ENCODE measurements at places on chromosomes 16 and 17.

GRCh38 chr17:48825446-48826381 lies 5.1 kb upstream of the CALCOCO2 start:
- no peak for DNase-seq

DNA sequence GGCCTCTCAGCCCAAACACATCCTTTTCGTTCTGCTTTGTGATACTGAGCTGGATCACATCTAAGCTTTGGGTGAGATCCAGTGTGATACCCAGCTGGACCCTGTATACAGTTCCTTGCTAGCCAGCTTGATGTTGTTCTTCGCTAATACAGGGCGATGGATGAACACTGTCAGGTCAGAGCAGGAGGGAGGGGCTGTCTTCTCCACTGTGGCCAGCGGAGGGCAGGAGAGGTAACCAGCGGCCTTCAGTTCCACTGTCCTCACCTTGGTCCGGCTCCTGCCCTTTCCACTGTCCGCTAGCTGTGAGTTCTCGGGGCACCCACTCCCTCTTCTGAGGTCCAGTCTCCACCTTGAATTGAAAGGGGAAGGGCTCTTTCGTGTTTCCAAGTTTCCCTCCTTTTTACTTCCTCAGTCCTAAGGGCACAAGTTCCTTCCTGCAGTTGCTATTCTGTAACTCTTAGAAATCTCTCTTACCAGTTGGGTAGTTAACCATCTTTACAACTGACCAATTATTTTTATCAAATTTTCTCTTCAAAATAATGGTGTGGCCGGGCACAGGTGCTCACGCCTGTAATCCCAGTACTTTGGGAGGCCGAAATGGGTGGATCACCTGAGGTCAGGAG lies 3.0 kb upstream of the ZNF213 start:
- DNase-seq: no peak

DNA sequence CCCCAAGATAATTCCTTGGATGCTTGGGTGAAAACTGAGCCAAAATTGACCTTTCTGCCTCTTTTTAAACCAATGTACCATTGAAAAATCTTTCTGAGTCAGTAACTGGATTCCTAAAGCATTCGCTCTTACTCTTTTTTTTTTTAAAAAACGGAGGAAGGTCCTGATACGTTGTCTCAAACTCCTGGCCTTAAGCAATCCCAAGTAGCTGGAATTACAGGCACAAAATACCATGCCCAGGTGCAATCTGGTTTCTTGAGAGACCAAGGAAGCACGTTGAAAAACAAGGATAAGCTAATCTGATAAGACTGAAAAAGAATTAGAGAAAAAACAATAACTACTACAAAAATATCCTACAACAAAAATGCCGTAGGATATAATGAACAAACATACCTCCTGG lies 136.5 kb downstream of the SSH2 start:
- no peak for DNase-seq

DNA sequence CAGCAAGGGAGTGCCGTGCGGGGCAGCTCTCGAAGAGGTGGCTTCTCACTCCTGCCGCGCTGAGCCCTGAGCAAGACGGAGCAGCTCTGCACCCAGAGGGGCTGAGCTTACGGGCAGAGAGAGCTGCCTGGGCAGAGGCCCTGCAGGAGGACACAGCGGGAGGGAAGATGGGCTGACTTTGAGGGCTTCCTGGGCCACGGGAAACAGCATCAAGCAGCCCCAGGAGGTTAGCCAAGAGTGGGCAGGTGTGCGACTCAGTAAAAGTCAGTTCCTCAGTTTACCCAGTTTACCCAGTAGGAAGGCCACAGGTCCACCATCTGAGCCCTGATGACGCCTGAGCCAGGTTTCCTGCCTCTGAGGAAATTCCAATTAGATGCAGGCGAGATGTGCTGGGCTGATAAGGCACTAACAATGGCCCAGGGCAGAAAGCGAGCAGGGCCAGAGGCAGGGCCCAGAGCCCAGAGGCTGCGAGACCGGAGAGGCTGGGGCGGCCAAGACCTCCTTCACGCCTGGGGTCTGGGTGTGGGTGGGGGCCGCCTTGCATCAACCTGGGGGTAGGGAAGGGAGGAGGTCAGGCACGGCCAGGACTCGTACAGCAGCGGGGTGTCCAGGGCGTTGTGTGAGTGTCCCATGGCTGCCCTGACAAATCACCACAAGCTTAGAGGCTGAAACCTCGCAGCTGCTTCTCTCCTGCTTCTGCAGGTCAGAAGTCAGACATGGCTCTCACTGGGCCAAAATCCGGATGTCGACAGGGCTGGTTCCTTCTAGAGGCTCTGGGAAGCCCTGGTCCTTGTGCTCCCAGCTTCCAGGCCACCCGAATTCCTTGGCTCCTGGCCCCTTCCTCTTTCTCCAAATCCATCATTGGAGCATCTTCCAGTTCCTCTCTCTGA lies 32.0 kb upstream of the CIBAR2 start:
- no peak for DNase-seq

DNA sequence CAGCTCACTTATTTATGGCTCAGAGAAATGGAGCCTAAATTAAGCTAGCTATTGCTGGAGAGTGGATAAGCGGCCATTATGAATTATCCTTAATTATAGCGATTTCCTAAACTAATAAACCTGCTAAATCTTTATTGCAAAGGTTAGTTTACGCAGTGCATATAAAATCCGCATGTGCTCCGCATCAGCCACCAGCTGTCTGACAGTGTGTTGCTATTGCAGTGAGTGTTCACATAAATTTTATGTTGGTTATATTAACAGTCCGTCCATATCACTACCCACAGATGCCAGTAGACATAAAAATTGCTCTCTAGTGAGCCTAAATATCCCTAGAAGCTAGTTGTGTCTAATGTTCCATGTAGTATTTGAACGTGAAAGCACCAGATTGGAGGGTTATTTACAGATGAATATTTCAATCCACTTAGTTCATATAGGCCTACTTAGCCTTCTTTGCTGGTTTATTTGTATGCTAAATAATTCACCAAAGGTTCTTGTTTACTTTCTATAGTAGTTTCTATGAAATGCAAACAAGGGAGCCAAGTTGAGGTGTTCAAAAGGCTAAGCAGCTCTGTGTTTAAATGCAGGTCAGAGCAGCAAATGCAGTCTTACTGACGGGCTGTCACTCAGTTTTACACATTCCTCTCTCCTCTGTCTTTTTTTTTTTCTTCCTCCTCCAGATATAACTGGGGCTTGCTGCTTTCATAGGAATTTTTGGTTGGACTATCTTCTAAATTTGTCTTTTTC lies 219.1 kb downstream of the IRX3 start:
- no peak for DNase-seq

DNA sequence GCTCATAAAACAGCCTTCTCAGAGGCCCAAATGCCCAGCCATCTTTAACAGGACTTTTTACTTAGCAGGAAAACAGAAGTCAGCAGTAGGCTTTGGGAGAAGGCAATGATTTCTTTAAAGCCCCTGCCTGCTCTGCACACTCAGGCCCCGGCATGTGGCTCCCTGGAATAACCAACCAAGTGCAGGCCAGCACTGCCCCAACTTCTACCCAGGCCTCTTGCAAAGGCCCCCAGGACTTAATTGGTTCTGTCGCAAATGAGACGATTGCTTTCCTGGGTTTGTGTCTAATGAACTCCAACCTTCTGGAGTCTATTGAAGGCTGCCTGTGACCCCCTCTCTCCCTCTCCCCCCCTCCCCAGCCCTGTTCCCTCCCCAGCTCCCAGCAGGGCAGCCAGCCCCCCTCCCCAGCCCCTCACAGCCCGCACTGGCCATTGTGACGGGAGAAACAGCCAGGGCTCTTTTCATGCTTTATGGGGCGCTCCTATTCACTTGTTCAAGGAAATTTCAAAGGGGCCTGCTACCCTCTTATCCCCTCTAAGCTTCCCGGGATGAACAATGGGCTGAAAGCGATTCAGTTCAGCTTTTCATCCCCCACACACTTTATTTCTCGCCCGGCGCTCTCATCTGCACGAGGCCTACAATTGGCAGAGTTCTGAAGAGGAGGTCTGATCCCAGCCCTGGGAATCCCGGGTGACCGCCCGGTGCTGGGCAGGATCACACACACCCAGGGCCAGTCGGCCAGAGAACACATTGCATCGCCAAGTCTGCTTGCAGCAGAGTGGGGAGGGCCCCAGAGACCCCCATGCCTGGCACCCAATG lies 15.5 kb downstream of the AXIN2 start:
- no peak for DNase-seq

- no peak for DNase-seq
These were observed 25.6 kb downstream of the TEX14 start for GRCh38 chr17:58665946-58666857.

DNA sequence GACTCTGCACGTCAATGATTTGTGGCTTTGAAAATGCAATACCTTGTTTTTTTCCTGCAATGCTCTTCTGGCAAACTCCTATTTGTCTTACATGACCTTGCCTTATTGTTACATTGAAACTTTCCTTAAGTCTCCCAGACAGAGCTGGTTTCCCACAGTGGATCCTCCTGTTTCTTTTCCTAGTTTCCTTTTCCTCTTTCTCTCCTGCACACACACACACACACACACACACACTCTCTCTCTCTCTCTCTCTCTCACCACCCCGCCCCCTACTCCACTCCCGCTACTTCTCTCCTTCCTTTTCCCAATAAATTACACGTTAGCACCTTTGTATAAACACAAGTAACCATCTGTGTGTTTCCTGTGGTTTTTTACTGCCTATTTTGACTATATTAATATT lies 2.3 kb downstream of the ORC6 start:
- no peak for DNase-seq

GRCh38 chr16:20401475-20402016 lies 3.0 kb downstream of the PDILT start:
- DNase-seq: no peak

DNA sequence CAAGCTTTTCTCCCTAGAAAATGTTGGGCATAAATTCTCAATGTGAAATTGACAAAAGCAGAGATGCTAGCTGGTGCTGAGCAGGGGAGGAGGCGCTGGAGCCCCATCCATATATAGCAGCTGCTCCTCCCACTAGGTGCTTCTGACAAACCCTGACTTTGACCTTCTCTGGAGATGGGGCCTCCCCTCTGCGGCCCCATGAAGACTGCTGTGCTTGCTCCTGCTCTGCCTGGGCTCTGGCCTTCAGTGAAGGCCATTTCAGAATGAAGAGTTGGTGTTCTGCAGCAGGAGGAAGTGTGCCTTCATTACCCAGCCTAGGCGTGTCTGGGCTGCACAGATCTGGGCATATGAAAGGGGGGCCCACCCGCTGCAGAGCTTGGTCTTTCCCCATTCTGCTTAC lies 29.7 kb downstream of the ASIC2 start:
- no peak for DNase-seq

- DNase-seq: no peak
These were observed 91.7 kb downstream of the CLEC16A start for GRCh38 chr16:11036040-11036439.

DNA sequence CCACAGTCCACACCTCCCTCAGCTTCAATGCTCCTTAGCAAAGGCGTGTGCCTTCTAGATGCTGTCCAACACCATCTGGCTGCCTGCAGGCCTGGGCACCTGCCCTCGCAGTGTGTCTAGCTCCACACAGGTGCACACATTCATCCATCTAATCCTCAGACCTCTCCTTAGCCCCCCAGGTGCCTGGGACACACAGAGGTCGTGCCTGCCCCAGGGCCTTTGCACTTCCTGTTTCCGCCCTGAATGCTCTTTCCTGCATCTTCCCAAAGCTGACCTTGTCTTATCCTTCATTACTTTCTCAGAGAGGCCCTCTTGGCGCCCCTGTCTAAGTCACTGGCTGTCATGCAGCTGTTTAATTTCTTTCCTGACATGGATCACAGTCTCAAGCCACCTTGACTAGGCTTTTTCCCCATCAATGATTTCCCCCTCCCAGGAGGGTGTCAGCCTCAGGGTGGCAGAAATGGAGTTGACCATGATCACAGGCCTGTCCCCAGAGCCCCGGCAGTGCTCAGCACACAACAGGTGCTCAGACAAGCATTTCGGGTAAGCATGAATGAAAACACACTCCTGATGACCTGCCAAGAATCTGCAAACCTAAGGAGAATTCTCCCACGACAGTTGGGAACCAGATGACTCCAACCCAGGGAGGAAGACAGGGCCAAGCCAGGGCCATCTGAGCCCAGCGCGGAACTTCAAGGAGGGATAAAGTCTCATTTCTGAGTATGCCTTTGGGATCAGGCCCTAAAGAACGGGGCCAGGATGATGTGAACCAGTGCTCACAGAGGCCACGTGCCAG lies 76.3 kb downstream of the LITAF start:
- DNase-seq: no peak

- DNase-seq: no peak
These were observed at the start of gene CETP for GRCh38 chr16:56961851-56962281. Gene CETP, plus strand, starts transcription at chr16:56961950. Its CDS starts 30 bp downstream, at chr16:56961980.

DNA sequence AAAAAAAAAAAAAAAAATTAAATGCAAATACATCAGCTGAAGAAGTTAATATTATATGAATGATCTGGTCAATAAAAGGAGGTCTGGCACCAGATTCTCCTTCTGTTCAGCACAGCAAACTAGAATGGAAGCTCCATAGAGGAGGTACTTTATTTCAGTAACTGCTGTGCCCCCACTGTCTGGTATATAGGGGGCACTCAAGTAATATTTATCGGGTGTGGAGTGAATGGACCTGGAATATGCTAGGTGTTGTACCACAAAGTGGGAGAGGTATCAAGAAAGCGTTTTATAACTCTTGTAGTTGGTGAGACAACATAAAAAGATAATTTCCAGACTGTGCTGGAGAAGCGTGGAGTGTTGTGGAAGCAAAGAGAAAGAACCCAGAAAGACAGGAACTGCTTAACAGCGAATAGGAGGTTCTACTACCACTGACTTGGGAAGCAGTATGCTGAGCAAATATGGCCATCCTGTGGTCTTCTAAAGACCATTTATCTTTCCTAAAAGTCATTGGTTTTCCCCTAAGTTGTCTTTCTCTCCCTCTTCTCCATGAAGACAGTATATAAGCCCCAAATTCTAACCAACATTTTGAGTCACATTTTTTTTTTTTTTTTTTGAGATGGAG lies 12.2 kb upstream of the PRKCA start:
- no peak for DNase-seq

DNA sequence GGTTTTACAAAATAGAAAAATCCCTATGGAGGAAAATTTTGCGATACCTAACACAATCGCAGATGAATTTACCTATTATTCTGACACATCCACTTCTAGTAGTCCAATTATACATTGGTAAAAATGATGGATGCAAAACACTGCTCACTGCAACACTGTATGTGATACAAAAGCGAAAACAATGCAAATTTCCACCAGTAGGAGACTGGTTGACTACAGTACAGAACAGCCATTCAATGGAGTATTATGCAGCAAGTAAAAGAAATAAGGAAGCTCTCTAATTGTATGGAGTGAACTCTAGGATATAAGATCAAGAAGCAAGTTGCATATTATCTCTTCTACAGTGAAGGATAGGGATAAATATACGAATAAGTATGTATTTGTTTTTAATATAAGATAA lies 48.5 kb downstream of the SETD6 start:
- no peak for DNase-seq

GRCh38 chr16:12082226-12082887 lies 105.8 kb downstream of the SNX29 start:
- DNase-seq: no peak

- DNase-seq: no peak
These were observed 11.5 kb upstream of the SCN4A start for GRCh38 chr17:63984236-63984635.

All from T-helper 22 cell (primary cell).